ENCODE measurements at places on chromosomes 2 and 18. TPM values are rescaled to one million over a fixed set of nuclear protein-coding genes. Genes with fewer than 3 reads are reported as not detected.
A peak's percentile ranks its signal among the peaks of the same experiment; 100 is the strongest.

The ABCG8 gene
- total RNA-seq, result not detected

The BIN1 gene
- 85.4 TPM for total RNA-seq

The SMYD1 gene
- total RNA-seq, result under 0.01 TPM

The CLEC4F gene
- not detected for total RNA-seq

The SPATA3 gene
- total RNA-seq, result not detected

The ACAA2 gene
- 36.1 TPM for total RNA-seq

The CNGA3 gene
- total RNA-seq, result not detected

GRCh38 chr2:12890066-12890465 is 173.3 kb downstream of the TRIB2 start:
- DNase-seq, result no peak

- DNase-seq, result peak; percentile 54
Measured at GRCh38 chr2:56191617-56192016, 7.8 kb downstream of the CCDC85A start.

DNA sequence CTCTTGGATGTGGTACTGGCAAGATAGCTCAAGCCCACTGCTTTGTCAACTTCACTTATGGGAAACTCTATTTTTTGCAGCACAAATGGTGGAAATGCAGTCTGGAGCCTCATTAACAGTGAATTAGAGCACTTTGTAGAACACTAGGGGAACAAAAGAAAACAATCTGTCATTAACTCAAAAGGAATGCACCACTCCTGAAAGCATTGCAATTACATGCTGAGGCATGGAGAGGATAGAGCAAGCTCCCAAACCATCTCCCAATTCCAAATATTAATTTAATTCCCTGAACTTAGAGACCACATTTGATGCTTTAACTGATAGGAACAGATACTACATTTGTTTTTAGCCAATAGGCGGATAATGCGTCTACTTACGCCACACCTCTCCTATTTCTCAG is 32.8 kb upstream of the TANC1 start:
- DNase-seq, result no peak

- DNase-seq, result no peak
Measured at GRCh38 chr2:53510401-53510800, 257.2 kb upstream of the CHAC2 start.

GRCh38 chr2:70089220-70089982 is 2.1 kb downstream of the PCBP1 start:
- DNase-seq, result peak; percentile 27

DNA sequence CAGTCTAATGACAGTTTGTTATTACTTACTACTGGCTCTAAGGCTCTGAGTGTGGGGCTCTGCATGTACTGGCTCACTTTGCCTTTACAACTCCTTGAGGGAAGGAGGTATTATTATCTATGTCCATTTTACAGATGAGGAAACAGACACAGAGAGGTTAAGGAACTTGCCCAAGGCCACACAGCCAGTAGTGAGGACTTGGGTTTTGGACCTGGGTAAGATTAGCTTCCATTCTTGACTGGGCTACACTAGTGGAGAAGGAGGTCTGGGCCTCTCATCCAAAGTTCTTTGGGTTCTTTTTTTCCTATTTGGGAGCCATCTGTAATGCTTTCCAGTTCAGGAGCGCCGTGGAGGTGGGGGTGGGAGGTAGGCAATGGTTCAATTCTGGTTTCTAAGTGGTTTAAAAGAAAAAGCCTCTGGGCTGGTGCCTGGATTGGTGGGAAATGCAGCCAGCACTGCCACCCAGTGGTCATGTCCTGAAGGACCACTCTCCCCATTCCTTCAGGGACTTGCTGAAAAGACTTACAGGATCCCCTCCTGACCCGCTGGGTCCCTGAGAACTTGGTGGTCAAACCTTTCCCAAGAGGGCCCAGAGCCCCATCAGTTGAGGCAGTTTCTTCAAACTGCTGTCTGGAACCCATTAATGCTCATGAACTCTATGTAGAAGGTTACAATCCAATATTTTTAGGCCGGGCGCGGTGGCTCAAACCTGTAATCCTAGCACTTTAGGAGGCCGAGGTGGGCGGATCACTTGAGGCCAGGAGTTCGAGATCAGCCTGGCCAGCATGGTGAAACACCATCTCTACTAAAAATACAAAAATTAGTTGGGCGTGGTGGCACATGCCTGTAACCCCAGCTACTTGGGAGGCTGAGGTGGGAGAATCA is 38.6 kb upstream of the NOTO start:
- peak; percentile 68 for DNase-seq

DNA sequence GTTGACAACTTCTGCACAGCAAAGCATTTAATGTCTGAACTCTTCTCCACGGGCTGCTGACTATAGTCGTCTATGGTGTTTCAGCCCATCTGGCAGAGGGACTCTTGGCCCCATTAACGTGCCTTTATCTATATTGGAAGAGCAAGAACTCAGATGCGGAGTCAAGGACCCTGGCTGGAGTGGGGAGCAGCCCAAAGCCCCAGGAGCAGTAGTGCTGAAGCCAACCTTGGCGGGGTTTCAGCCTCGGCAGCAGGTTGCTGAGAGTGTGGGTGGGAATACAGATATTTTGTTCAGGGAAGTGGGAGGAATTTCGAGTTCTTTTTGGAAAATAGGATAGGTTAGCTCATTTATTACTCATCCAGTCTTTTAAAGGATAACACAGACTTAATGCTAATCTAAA is 34.2 kb downstream of the TMEM17 start:
- no peak for DNase-seq

- no peak for DNase-seq
Measured at GRCh38 chr2:43692428-43692994, 16.3 kb upstream of the C1GALT1C1L start.

- no peak for DNase-seq
Measured at GRCh38 chr2:187851955-187852561, 297.8 kb upstream of the TFPI start.

GRCh38 chr18:77177009-77177408 is 44.4 kb upstream of the MBP start:
- peak; percentile 30 for DNase-seq

- DNase-seq, result no peak
Measured at GRCh38 chr18:5420906-5421305, 122.9 kb downstream of the EPB41L3 start.

DNA sequence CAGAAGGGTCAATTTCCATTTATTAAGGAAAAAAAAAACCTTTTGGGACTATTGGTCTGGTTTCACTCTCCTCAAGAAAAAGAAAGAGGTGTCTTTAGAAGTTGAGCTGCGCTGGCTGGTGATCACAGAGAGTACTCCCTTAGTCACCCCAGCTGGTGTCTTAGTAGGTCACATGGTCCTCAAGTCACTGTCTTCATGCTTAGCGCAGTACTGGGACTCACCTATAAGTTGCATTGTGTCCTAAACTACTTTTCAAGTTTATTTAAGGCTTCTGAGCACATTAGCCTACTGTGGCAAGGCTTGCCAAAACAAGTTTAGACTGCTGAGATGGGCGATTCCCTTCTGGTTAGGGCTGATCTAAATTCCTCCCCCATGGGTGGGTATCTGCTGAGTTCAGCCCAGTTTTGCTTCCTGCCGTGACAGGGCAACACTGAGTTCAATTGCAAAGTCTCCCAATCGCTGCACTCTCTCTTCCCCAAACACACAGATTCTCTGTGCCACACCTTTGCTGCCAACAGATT is 824.9 kb upstream of the CRIM1 start:
- DNase-seq, result no peak

DNA sequence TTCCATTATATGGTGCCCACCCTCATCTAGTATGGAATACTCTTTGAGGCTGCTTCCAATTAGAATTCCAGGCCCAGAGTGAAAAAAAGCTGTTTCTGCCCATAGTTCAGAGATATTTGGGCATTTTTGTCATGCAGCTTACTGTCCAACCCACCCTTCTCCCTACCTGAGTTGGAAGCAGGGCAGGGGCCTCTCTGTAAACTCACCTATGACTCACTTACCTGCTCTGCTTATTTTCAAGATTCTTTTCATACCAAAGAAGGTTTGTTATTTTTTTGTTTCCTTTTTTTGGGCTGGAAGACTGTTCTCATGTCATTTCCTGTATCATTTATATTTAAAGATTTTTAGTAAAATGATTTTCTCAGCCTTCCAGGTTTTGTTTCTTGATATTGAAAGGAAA is 38.4 kb upstream of the PPP1R1C start:
- no peak for DNase-seq

GRCh38 chr2:44480068-44480467 is 118.3 kb downstream of the CAMKMT start:
- no peak for DNase-seq

DNA sequence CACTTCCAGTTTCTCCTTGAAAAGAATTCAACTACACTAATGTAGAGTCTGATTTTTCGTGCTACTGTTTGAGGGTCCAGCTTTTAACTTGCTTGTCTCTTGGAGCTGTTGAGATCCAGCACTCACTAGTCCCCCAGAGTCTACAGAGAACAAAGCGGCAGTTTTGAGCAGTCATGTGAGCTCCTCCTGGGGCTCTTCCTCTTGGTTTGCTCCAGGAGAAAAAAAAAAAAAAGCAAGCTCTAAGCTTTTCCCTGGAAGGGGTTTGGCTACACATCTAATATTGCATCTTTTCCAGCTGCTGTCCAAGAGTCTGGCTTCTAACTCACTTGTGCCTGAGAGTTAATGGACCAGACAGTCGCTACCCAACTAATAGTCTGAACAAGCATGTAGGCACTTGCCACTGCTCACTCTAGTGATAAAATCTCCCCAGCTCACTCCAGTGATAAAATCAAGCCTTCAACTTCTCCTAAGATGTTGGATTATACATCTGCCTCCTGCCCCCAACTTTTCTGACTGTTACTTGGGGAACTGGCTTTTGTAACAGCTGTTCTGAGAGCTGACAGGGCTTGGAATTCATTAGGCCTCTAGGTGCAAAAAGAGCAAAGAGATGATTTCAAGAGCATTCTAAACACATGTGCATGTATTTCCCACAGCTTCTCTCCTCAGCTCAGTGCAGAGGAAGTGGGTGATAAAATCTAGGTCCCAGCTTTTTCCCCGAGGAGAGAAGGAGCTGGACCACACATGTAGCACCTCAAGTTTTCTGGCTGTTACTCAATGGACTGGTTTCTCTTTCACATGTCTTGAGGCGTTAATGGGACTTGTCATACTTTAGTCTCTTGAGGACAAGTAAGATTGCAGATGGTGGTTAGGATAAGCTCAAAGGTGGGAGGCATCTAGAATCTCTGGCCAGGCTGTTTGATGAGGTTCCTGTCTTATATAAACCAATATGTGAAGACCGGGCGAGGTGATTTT is 750.5 kb downstream of the LRP1B start:
- DNase-seq, result peak; percentile 45

DNA sequence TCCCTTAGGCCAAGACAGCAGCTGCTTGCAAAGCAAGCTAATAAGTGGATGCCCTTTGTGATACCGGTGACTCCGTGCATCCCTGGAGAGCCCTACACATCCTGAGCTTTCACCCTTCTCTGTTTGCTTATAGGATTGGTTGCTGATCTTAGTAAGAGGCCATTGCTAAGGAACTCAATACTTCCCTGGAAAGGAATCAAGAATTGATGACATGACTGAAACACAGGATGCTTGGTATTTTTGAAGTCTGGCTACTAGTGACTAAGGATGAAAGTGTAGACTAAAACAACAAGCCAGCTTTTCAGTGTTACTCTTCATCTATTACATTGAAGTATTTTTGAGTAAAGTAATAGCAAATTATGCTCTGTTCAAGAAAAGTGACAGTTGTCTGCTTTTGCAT is 123.0 kb upstream of the SERPINE2 start:
- DNase-seq, result no peak

DNA sequence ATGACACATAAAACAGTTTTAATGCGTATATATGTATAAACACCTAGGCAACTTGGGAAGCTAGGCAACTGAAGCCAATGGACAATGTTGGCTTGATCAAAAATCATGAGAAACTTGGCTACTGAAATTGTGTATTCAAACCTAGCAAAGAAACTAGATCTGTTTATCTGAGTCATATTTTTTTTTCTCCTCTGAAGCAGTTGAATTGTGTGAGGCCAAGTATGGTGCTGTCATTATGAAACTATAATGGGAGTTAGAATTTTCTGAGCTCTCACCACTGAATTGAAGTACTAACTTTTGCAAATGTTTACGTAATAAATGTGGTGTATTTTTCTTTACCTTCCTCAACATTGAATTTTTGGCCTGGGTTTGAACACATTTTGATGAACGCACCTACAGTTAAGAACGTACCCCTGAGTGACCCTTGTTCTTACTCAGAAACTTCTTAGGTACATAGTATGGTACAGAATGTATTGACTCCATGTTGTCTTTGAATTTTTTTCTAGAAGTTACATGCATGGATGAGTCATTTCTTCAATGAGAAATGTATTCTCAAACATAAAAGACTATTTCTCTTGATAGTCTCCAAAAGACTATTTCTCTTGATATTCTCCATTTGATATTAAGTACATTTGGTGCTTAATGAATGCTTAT is 23.8 kb downstream of the CD28 start:
- DNase-seq, result no peak

DNA sequence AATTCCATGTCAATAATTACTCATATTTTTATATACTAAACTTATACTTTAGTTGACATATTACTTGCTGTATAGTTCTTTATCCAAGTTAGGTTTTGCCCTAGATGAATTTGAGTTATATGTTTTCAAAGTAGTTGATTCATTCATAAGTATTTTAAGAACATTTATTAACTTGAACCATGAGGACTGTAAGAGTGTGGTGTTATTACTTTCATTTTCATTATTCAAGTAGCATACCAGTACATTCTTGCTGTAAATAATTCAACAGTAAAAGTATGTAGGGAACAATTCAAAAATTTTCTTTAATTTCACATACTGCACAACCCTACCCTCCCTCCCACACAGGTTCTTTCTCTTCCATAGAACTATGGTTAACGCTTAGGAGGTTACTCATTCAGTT is 75.4 kb downstream of the ANKRD12 start:
- no peak for DNase-seq

GRCh38 chr2:180000434-180000833 is 6.7 kb downstream of the CWC22 start:
- DNase-seq, result peak; percentile 28

DNA sequence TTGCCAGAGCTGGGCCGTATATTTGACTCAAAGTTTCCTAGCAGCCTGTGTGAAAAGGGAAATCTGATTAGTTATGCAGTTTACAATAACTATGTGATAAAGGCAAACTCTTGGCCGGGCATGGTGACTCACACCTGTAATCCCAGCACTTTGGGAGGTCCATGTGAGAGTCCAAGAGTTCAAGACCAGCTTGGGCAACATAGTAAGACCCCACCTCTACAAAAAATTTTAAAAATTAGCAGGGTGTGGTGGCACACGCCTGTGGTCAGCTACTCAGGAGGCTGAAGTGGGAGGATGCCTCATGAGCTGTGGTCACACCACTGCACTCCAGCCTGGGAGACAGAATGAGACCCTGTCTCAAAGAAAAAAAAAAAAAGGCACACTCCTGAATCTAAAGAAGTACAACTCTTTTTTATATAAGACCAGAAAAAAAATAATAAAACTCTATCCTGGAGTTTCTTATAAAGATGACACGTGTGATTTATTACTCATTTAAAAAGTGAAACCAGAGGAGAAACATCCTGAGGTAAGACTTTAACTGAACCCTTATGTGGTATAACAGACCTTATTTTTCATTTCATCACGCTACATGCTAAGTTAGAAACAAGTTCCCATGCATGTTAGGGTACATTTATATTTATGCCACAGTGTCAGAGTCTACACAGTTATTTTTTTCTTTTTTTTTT is 32.6 kb upstream of the KCMF1 start:
- no peak for DNase-seq
